ENCODE measurements at places on chromosomes 12 and 14.

DNA sequence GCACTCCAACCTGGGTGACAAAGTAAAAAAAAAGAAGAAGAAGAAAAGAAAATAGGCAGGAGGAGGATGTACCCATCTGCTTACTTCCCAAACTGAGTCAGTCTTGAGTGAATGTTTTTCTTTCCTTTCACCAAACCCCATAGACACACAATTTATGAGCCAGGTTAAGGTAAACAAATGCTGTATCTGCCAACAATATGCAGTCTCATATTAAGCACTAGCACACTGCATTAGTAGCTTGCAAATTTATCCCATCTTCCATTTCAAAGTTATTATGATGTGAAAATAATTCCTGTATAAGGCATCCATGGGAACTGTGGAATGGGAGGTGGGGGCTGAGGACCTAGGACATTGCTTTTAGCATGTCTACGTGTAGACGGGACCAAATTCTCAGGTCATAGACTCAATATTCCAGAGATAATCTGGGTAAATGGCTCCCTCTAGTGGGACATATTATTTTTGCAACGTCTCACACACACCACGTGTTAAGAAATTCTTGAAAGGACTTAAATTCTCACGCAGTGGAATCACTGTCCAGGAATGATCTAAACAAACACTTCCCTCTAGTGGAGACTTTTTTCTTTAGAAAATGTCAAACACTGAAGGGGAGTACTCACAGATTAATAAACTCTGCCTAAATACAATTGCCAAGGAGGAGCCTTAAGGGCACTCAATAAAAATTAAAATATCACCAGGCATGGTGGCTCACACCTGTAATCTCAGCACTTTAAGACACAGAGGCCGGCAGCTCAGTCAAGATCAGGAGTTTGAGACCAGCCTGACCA is 17.1 kb upstream of the OR10P1 start:
- peak; percentile 82 for ATAC-seq

DNA sequence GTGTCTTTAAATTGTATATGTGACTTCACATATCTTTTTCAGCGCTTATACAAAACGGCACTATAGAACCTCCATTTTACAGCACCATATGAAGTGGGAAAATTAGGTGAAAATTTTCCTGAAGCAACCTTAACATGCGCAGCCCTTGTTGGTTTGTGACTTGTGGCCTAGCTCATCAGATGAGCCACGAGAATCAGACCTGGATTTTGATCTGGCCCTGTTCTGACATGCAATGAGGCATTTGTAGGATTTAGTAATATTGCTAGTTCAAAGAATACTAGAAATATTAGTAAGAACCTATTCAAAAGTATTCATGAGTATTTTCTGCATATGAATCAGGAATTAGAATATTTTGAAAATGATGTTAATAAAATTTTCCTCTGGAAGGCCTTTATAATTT is 2.9 kb downstream of the CDKN1B start:
- no peak for ATAC-seq

DNA sequence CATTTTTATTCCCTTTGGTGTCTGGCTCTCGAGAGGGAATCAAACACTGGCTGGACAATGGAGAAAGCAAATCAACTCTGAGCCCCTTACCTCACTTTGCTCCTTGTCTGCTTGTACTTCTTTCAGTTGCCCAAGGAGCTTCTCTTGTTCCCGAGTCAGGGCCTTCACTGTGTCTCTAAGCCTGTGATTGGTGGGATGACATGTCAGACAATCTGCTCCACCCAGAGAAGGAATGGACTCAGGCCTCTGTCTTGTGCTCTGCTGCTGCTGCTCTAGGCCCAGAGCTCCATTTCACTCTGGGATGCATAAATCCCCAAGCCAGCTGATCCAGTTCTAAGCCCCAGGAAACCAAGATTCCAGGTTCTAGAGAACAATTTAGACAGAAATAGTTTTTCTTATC is 7.6 kb downstream of the CALCOCO1 start:
- no peak for ATAC-seq

GRCh38 chr14:83706231-83706954 is 1823.6 kb upstream of the FLRT2 start:
- ATAC-seq, result no peak

DNA sequence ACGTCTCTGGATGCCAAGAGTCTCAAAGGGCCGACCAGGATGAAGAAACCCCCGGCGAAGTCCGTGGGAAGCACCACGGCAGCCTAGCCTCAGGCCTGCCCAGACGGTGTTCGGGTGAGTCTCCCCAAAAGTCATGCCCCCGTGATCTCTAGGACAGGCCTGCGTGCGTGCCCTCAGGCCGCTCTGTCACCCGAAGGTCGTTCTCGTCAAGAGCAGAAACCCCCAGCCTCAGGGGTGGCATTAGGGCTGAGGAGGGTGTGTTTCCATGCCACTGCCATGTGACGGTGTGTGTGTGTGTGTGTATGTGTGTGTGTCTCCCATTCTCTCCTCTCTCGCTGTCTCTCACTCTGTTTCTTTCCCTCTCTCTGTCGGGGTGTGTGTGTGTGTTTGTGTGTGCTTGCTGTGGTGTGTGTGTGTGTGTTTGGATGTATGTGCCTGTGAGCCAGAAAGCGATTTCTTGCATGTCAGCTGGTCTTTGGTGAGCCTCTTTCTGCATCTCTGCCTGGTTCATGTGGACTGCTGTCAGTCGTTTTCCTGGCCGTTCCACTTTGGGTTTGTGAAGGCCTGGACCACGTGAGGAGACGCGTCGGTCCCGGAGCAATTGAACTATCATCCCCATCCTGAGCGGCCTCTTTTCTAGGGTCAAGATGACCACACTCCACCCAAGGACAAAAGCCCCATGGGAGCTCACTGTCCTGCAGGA is 772.5 kb upstream of the ALG10B start:
- ATAC-seq, result no peak

- no peak for ATAC-seq
Measured at GRCh38 chr12:80811957-80812708, 95.4 kb downstream of the MYF5 start.

- no peak for ATAC-seq
Measured at GRCh38 chr12:18752280-18752920, 14.5 kb downstream of the CAPZA3 start.

GRCh38 chr12:15563663-15564062 is 225.5 kb downstream of the EPS8 start:
- ATAC-seq, result no peak

GRCh38 chr14:56555921-56556570 is 23.6 kb upstream of the TMEM260 start:
- ATAC-seq, result no peak

DNA sequence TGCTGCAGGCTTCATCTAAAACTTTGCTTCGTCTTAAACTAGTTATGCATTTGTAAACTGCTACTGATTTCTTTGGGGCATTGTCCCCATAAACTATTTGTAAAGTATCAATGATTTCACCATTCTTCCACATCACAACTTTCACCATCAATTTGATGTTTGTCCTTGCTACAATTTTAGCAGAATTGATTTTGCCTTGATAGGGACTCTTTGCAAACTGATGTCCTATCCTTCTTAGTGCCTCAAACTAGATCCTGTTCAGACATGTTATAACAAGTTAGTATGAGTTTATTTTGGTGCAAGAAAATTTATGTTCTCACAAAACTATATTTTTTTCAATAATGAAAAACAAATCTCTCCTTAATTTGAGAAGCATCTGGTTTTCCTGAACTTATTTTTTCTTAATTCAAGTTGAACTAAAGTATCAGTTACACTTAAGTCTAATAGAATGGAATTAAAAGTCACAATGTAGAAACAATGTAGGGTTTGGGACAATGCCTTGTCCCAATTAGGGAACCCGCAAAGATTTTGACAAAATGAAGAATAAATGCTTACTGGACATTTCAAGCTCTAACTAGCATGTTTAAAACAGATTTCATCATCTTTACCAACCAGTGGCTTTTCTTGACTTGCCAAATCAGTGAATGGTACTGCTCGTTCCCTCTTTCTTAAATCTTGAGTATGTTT is 10.1 kb upstream of the ARID4A start:
- no peak for ATAC-seq

GRCh38 chr12:67702136-67702535 is 53.6 kb downstream of the DYRK2 start:
- ATAC-seq, result no peak

DNA sequence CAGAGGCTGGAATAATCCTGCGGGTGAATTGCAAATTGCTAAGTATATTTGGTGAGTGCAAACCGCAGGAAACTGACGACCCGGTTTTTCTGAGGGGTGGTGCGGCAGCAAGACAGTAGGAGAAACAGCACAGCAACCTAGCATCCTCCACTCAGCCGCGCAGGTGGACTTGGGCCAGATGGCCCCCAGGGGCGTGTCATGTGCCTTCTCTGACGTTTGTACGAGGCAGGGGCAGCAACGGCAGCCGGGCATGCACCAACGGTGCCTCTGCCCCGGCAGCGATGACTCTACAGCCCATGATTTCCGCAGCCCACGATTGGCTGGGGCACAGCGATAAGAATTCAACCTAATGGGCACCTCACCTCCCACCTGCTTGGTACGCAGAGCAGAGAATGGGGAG is 11.1 kb upstream of the CLEC2A start:
- peak; percentile 66 for ATAC-seq

DNA sequence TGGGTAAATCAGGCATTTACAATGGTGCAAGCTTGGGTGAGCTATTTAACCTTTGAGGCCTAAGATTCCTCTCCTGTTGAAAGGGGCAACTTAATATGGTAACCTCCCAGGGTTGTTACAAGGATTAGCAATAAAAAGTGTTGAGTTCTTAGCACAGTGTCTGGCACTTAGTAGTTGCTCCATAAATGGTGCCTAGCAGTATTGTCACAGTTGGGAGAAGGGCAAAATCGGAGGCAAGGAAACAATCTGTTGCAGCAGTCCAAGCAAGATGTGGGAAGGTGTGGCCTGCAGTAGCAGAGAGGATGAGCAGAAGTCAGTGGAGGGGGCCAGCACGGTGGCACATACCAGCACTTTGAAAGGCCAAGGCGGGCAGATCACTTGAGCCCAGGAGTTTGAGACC is 7.3 kb upstream of the SP7 start:
- no peak for ATAC-seq

DNA sequence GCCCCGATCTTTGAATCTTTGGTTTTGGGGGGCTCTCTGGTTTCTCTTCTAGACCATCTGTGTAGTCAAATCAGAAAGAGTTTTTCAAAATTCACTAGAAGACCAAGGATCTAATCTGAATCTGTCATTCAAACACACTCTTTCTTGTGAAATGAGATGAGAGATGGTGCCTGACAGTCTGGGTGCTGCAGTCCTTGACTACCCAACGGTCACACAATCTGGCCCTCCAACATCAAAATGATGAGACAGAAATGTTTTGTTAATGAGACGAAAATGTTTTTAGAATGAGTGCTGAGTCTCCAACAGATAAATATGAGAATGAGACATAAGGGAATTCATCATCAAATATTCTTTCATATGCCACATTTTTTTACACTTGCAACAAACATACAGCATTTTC is 695.7 kb upstream of the USP15 start:
- ATAC-seq, result no peak

DNA sequence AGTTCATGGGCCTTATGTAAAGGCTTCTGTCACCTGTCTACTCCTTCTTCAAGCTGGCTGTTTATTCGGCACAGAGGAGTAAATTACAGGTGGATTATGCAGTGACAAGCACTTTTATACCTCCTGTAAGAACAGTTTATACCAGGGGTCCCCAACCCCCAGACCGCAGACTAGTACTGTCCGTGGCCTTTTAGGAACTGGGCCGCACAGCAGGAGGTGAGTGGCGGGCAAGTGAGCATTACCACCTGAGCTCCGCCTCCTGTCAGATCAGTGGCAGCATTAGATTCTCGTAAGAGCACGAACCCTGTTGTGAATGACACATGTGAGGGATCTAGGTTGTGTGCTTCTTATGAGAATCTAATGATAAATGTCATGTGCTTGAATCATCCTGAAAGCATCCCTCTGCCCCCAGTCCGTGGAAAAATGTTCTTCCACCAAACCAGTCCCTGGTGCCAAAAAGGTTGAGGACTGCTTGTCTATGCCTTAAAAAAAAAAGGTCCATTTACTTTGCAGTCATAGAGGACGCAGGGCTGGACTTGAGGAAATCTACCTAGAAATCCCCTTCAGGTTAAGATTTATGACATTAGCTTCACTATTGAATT is 78.8 kb downstream of the ETV6 start:
- ATAC-seq, result no peak

- peak; percentile 84 for ATAC-seq
Measured at GRCh38 chr12:96194971-96195844, 1.0 kb downstream of the ELK3 start.

DNA sequence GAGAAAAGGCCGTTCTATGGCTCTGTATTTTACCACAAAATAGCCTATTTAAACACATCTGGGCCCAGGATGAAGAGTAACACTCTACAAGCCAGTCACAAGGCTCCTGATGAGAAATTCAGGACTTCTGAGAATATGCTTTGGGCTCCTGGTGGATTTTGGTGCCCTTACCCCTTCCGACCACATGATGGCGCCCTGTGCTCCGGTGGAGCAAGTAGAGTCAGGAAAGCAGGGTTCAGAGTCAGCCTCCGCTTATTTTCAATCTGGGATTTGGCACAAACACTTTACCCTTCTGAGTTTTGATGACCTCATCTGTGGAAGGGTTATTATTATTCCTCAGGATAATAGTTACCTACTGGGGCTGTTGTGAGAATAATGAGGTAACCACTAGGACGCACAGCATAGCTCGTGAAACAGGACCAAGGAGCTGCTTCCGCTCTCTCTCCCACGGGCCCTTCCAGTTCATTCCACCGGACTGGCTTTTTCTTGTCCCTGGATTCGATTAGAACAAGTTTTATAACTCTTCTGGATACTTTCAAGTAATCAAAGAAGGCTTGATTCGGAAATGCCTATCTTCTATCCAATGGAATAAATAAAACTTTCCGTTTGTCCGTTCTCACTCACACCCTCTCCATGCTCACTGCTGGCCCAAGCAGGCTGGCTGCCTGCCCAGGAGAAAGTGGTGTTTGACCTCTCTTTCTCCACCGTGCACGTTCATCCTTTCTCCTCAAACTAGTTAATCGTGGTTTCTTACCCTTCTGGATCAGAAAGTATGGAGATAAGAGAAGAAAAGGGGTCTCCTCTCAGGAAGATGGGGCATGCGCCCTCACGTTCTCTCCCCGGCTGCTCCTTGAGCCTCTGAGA is 104.6 kb downstream of the GALC start:
- no peak for ATAC-seq

GRCh38 chr14:94449930-94450329 is 2.7 kb downstream of the SERPINA11 start:
- no peak for ATAC-seq

- no peak for ATAC-seq
Measured at GRCh38 chr14:53840444-53840843, 116.2 kb downstream of the BMP4 start.

DNA sequence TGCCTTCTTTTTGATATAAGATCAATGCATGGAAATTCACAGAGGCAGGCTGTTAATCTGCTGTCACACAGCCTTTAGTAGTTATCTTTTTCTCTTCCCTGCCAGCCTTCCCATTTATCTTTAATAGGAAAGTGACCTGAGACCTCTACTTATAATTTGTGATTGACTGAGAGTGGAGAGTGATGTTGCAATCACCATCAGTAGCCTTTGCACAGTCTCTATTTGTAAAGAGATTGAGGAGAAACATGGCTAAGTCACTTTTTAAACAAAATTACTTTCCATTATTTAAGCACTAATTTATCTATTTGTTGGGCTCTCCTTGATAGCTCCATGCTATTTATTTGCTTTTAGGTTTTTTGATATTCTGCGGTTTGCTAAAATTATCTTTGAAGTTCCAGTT is 19.9 kb downstream of the LMNTD1 start:
- no peak for ATAC-seq

GRCh38 chr12:112714166-112714710 is 77.3 kb upstream of the RPH3A start:
- ATAC-seq, result no peak

Measured in stimulated activated memory B cell treated with anti-CD40 and anti-IgM and Interleukin-4, amounts not matched to agents 10 μg/mL and 1 μg/mL and 100 μg/mL, for 72 hours (primary cell).